ENCODE measurements at places on chromosomes 2 and 18. TPM values are rescaled to one million over a fixed set of nuclear protein-coding genes. Genes with fewer than 3 reads are reported as not detected.

The ANXA4 gene
- 66.4 TPM for total RNA-seq

The EPB41L3 gene
- 34.1 TPM for total RNA-seq

The IL1F10 gene
- total RNA-seq = 0.53 TPM

DNA sequence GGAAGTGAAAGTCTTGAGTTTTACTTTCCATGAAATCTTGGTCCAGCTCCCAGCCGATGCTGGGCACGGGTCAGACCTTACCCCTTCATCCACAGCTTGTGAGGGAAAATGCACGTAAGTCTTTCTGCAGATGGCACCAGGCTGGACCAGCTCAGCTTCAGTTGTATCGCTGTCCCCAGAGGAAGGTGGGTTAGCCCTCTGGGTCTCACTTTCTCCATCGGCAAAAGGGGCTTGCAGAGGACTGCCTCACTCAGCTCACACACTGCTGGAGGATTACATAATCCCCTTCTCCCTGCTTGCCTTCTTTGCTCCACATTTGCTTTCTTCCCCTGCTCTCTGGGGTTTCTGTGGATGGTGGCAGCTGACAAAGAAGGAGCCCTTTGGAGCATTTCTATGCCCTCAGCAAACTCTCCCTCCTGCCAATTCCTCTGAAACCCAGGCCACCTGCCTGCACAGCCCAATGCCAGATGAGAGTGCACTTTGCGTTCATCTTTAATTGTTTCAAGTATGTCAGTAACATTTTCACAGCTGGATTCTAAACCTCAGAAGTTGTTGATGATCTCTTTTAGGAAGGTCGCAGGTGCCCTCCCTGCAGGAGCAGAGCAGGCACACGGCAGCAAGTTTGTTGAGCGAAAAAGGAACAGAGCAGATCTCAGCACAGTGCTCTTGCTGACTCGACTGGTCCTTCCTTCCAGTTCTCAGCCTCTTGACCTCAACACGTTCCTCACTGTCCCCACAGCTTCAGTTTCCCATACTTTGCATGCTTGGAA lies 155.6 kb upstream of the GLI2 start:
- no peak for DNase-seq

GRCh38 chr2:181778621-181779201 lies 98.4 kb upstream of the NEUROD1 start:
- no peak for DNase-seq

- no peak for DNase-seq
These were observed 944 bp downstream of the RAB3GAP1 start for GRCh38 chr2:135052997-135053474.

DNA sequence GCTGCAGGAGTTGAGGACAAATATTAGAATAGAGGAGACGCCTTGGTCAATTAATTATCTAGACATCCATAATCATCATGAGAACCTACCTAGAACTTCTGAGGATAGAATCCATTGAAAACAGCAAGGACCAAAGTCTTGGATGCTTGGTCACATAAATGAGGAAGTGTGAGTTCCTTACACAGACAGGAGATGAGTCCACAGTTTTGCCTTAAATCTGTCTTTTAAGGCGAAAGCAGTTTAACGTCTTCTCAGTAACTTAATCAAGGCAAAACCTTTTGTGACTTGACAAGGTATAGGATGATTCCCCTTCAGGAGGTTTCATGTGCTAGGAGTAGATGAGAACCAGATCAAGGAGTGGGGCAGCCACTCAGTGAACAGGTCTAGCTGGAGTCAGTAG lies 1783.2 kb upstream of the CELF4 start:
- no peak for DNase-seq
